ENCODE measurements at places on chromosomes 6 and 20.
A peak's percentile ranks its signal among the peaks of the same experiment; 100 is the strongest.

DNA sequence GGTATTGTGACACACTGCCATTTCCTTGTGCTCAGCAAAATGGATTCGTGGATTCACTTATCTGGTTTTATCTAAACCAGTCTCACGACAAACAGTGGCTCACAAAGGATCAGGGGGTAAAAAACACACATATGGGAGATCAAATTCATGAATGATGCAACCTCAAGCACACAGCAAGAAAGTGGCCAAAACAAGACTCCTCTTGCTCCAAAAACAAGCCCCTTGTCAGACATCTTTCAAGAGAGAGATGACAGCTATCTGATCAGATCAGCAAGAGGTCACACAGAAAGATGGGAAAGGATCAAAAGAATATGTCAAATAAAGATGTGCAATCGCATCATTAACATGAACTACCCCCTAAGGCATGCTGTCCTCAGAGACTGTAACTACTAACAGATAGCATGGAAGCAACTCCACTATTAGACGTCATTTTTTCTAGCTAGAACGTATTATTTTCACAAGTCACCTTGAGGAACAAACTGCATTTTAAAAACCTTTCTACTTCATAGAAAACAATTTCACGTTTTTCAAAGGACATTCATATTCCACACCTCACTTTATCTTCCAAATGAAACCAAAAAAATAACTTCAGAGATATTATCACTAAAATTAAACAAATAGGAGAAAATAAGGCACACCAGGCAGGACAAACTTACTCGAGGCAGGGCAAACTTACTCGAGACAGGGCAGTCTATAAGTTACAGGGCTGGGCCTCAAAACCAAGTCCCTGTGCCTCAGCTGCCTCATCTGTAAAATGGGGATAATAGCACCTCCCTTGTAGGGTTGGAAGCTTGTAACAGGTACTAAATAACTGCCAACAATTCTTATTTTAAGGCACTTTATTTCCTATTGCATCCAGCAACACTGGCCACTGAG is 122.3 kb downstream of the PREX1 start:
- no peak for DNase-seq

GRCh38 chr20:8431538-8432434 is 299.7 kb downstream of the PLCB1 start:
- DNase-seq: peak; percentile 4

DNA sequence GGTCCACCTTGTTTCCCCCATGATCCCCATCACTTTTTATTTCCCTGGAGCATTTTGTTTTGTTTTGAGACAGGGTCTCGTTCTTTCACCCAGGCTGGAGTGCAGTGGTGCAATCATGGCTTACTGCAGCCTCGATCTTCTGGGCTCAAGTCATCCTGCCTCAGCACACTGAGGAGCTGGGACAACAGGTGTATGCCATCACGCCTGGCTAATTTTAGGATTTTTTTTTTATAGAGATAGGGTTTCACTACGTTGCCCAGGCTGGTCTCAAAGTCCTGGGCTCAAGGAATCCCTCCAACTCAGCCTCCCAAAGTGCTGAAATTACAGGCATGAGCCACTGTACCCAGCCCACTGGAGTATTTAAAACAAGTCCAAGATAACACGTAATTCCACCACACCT is 179.9 kb downstream of the PREX1 start:
- DNase-seq: no peak

- no peak for DNase-seq
Observed at GRCh38 chr6:136174510-136174909, 75.6 kb downstream of the MTFR2 start.

- DNase-seq: no peak
Observed at GRCh38 chr20:32888636-32889035, 29.9 kb downstream of the EFCAB8 start.

DNA sequence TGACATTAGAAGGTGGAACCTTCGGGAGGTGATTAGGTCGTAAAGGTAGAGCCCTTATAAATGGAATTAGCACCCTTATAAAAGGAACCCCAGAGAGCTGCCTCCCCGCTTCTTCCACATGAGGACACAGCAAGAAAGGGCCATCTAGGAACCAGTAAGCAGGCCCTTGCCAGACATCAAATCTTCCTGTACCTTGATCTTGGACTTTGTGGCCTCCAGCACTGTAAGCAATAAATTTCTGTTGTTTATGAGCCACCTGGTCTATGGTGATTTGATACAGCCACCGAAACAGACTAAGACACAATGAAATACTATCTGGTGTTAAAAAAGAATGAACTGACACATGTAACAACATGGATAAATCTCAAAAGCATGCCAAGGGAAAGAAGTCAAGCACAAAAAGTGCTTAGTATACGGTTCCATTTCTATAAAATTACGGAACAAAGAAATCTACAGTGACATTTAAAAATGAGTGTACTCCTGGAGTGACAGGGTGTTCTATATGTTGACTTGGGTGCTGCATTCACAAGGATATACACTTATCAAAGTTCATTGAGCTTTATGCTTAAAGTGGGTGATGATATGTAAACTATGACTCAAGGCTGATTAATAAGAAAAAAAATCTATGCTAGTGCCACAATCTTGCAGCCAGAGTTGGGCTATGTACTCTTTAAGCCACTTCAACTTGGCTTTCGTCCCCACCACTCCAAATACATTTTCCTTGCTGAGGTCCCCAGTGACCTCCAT is 18.4 kb downstream of the SERPINB1 start:
- no peak for DNase-seq

Measured in occipital lobe (tissue), 3 donors.